ENCODE measurements at places on chromosomes 6 and 20.

- DNase-seq, result no peak
These were observed 138.4 kb upstream of the TNFAIP3 start for GRCh38 chr6:137728386-137729349.

- no peak for DNase-seq
These were observed 482.9 kb upstream of the EYS start for GRCh38 chr6:66189915-66190314.

GRCh38 chr20:22918286-22918983 is 116.7 kb upstream of the SSTR4 start:
- no peak for DNase-seq

DNA sequence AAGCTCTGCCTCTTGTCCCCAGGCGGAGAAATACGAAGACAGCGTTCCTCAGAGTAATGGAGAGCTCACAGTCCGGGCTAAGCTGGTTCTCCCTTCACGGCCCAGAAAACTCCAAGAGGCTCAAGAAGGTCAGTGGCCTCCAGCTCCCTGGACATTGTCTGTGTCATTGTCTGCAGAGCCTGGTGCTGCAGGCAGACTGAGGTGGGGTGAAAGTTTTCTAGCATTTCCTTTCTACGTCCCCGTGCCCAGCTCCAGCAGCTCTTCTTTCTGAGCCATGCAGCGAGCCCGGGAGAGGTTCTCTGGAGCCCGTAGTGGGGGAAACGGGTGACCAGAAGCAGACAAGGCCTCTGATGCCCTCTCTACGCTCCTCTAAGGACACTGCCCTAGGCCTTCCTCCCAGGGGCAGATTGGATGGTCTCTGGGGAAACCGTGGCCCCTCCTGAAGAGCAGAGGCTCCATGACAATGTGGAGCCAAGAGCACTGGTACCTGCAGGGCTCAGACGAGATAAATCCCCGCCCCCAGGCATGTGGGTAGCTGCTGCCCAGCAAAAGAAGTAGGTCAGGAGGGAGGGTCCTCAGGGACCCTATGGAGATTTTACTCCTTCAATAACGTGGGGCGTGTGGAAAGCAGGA is 58.4 kb downstream of the EZR start:
- DNase-seq, result no peak

GRCh38 chr20:39163993-39164392 is 201.8 kb downstream of the DHX35 start:
- DNase-seq, result no peak

- no peak for DNase-seq
These were observed 66.3 kb downstream of the NT5E start for GRCh38 chr6:85516168-85516567.

GRCh38 chr20:42516692-42517091 is 673.0 kb downstream of the PTPRT start:
- DNase-seq, result no peak

- DNase-seq, result no peak
These were observed 10.6 kb upstream of the ELOVL2 start for GRCh38 chr6:11054722-11055121.

DNA sequence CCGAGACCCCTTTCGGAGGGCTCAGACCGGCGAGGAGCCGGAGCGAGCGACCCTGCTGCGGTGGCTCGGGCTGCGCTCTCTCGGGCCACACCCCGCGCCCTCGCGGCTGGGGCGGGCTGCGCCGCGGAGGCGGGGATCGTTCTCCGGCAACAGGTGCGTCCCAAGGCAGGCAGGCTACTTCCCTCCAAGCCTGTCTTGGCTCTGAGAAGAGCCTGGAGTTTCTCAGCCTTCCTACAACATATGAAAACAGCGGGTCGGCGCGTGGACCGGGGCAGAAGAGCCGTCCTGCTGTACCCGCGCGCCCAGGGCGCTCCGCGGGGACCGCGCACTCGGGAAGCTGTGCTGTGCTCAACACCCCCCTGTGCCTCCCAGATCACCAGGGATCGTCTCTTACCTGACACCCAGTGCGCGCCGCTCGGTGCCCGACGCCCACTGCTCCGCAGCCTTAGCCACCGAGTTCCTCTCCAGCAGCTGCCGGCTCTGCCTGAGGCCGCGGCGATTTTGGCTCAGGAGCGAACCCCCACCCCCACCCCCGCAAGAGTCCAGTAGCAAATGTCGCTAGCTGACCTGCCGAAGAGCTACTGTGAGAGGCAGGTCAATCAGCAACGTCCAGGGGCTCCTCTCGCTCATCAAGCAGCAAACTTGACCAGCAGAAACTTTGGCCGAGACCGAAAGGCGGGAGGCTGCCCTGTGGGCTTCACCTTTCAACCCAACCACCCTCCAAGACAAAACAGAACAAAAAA is 3.7 kb upstream of the OLIG3 start:
- no peak for DNase-seq

DNA sequence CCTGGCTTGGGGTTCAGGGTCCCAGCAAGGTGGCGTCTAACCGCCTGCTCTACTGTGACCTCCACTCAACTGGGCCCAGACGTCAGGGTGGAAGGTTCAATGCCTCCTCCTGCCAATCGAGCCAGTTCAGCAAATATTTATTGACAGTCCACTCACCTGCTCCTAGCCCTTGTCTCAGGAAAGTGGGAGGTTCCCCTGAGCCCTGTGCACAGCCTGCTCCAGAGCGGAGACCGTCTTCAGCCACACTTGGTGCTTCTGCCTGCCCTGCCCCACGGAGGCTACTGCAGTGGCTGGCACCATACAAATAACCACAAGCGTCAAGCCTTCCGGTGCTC is 6.1 kb downstream of the CCDC167 start:
- no peak for DNase-seq

GRCh38 chr6:20365456-20365855 is 36.2 kb upstream of the E2F3 start:
- no peak for DNase-seq

- DNase-seq, result no peak
These were observed 4.1 kb upstream of the GFOD1 start for GRCh38 chr6:13491538-13491937.

DNA sequence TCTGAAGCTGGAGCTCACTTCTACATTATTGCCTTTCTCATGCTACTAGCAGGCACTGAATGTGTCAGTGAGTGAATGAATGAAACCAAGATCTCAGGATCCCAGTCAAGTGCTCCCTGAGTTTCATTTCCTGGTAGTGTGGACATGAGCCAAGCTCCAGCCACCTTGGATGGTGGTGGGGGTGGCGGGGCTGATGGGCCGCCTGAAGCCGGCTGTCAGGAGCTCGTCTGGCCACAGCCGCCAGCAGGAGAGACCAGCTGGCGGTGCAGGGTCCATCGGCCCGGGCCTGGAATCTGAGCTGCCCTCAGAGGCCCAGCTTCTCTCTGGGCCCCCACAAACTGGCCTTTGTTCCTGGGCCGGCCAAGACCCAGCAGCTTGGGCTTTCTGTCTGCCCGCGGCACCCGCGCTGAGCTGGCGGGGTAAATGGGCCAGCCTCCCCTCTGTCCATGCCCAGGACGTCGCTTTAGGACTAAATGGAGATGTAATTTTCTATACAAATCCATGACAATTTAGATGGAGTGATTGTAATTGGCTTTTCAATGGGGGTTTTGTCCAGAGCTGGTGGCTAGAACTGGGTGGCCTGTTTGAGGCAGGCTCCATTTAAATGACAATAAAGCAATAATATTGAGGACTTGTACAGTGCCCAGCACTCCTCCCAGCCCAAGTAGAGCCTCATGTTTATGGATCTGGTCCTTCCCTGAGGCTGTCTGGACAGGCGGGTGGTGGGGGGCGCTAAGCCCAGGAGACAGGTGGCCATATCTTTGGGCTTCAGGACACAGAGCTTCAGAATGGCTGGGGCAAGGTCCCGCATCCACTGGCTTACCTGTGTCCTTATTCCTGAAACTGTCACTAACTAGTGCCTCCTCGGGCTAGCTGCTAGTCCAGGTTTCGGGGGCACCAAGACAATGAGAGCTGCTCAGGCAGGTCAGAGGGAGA is 43.5 kb downstream of the NOL4L start:
- no peak for DNase-seq

DNA sequence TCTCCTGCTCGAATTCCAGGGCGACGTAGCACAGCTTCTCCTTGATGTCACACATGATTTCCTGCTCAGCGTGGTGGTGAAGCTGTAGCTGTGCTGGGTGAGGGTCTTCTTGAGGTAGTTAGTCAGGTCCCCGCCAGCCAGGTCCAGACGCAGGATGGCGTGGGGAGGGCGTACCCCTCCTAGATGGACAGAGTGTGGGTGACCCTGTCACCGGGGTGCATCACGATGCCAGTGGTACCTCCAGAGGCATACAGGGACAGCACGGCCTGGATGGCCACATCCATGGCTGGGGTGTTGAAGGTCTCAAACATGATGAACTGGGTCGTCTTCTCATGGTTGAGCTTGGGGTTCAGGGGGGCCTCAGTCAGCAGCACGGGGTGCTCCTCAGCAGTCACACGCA is 110.2 kb upstream of the CNR1 start:
- DNase-seq, result no peak

GRCh38 chr6:9161731-9162130 is 726.4 kb upstream of the SLC35B3 start:
- no peak for DNase-seq

- DNase-seq, result no peak
These were observed 377.6 kb upstream of the ZFP64 start for GRCh38 chr20:52569201-52569600.

DNA sequence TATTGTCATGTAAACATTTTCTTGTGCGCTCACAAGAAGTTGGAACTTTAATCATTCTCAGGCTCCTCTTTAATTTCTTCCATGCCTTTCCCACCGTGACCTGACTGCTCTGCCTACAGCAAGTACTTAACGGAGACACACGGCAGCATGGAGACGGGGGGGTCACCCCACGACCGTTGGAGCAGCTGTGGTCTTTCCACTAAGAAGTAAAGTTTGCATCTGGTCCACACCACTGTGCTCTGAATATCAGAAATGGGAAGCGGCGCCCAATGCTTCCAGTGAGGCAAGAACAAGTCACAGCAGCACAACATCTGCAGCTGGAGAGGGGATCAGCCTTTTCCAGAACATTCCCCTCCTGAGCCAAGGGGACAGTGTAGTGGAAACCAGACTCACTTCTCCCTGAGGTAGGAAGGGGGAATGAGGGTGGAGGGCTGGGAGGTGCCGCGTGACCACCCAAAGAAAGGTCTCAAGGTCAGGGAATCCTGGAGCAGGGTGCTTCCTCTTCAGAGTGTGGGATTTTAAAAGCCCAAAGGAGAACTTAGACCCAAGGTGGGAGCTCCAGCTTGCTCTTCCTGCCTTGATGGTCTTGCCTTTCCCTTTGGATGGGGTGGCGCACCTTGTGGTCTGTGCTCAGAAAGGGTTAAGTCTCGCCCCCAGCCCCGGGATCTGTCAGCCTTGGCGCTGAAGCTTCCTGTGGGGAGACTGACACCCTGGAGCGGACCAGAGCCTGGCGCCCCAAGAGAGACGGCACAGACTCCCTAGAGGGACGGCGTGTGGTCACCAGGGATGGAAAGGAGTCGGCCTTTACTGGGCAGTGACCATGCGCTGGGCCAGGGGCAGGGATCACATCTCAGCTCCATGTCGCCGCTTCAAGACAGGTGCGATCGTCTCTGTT is 25.6 kb upstream of the SMOC2 start:
- DNase-seq, result no peak

DNA sequence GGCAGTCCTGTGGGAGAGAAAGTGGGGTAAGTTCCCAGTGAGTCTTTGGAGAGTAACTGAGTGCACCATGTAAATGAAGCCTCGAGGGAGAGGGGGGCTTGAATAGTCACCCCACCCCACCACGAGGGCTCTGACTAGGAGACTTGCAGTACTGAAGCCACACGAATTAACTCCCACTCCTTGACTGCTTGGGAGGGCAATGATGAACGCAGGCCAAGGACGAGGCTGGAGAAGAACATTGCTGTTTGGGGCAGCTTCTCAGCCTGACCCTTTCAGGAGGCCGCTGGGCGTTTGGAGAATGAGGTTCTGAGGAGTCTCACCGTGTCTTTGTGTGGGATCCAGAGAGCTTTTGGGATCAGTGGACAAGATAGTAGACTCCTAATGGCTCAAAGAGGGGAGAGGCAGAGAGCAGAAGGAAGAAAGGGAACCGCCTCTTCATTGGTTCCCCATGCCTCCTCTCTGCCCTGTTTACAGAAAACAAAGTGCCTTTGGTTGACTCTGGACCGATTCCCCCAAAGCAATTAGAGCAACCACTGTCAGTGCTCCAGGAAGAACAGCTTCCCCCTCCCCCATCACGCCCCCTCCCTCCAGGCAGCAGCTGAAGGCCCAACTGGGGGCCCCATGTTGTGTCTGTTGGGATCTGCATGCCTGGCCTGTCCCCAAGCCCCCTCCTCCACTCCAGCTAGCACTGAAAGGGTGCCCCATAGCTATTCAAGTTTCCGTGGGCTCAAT is 41.7 kb upstream of the CDKN1A start:
- DNase-seq, result no peak

DNA sequence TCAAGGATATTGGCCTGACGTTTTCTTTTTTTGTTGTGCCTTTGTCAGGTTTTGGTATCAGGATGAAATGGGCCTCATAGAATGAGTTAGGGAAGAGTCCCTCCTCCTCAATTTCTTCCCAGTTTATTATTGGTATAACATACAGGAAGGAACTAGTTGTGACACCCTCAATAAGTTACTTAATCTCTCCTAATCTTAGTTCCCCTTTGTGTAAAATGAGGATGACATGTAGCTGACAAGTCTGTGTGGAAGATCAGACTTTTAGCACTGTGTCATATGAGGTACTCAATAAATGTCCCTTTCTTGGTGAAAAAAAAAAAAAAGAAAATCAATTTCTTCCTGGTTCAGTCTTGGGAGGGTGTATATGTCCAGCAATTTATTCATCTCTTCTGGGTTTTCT is 155.8 kb downstream of the PDE7B start:
- DNase-seq, result no peak

GRCh38 chr6:118996289-118996820 is 61.4 kb upstream of the MCM9 start:
- no peak for DNase-seq

DNA sequence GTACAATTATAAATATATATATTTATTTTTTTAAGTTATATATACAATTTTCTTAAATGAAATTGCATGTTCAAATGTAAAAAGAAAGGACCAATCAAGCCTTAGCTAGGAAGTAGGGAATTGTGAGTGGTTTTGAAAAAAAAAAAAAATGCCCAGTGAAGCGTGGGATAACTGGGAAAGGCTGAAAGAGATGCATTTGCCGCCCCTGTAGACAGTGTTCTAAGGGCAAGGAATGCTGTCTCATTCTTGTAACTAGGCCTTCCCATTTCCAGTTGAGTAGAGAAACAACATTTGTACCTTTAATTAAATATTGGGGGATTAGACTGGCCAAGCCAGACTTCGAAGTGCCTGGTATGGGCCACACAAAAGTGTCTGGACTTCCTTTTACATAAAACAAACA is 430.1 kb upstream of the SLC35B3 start:
- DNase-seq, result no peak
